Activated B cell treated with CpG ODN at 0.5 μM for 24 hours (primary cell): ENCODE measurements at places on chromosomes 12 and 14. TPM values are rescaled to one million over a fixed set of nuclear protein-coding genes. Genes with fewer than 3 reads are reported as not detected.

Gene PRB2
- total RNA-seq = not detected in 2 replicates

DNA sequence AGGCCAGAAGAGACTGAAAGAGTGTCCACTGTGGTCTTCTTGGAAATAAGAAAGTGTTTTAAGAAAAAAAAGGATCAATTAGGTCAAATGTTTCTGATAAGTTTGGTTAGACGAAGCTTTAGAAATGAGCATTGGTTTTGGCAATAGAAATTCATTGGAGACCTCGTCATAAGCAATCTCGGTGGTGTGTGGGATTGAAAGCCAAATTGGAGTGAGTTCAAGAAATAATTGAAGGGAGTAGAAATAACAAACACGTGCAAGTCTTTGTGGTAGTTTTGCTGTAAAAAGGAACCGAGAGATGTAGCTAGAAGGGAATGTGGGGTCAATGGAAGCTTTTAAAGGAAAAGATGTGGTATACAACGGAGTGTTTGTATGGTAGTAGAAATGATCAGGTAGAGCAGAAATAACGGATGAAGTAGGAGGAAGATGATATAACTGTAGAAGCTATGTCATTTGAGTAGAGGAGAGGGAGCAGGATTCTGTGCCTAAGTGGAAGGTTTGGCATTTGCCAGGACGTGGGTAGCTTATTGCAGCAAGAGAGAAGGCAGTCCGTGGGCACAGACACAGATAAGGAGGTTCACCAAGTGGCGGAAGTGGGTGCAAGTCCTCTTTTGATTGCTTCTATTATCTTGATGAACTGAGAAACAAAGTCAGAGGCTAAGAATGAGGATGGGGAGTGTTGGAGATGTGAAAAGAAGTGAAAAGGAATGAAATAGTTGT lies 146.2 kb downstream of the DACT1 start:
- DNase-seq = no peak

GRCh38 chr14:64193821-64194220 lies 100.3 kb downstream of the ESR2 start:
- no peak for DNase-seq

DNA sequence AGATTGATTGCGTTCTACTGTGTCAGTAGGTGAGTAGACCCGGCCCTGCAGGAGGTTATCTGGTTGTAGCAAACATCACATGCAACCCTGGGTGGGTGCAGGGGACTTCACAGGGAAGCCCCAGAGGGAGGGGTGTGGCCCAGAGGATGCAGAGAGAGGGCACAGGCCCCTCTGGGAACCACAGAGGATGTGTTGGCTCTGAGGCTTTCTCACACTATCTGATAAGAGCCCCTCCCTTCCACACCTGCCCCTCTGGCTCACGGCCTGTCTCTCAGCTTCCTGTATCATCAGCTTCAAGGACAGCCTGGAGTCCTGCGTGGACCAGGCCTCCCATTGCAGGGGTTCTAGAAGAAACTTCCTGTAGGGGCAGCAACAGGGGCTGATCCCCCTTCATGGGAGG lies 101.9 kb downstream of the RIN3 start:
- peak; percentile 70 for DNase-seq

DNA sequence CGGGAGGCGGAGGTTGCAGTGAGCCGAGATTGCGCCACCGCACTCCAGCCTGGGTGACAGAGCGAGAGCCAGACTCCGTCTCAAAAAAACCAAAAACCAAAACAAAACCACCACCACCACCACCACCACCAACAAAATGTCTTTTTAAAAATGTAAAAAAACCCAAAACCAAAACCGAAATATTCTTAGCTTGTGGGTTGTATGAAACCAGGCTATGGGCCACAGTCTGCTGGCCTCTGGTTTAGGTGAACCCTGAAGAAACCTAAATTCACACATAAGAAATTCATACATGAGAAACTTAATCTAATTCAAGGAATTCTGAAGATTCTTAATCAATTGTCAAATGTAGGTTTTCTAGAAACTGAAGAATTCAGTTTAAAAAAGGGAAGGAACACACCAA lies 37.6 kb downstream of the INSM2 start:
- no peak for DNase-seq

Gene NPAS3
- not detected in 2 replicates for total RNA-seq

DNA sequence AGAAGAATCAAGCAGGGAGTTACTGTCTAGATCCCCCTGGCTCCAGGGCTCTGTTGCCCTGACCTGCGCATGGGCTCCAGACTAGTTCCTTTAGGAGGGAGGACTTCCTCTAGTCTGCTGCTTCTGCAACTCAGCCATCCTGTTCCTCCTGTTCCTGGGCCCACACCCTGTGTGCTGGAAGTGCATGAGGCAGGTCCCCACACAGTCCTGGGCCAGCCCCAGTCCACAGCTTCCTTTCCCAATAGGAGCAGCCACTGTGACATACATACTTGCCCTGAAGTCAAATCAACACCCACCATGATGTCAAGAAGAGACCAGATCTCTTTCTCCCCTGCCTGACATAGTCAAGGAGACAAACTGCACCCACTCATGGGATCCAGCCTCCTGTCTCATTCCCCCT lies 1.3 kb downstream of the SDR9C7 start:
- no peak for DNase-seq

Gene RHOJ
- total RNA-seq = not detected in 2 replicates

Gene ARHGAP9
- total RNA-seq = 98.8 and 104 TPM in 2 replicates

- peak; percentile 43 for DNase-seq
Measured at GRCh38 chr12:93572712-93573551, 457 bp downstream of the SOCS2 start.

Gene LTB4R2
- 7.7 and 9.1 TPM in 2 replicates for total RNA-seq

- DNase-seq = no peak
Measured at GRCh38 chr14:100732766-100733100, 6.0 kb downstream of the DLK1 start.

Gene COA8
- 28.4 and 28.8 TPM in 2 replicates for total RNA-seq

- no peak for DNase-seq
Measured at GRCh38 chr12:13177373-13177772, 19.2 kb upstream of the EMP1 start.

Gene MVK
- total RNA-seq = 28.5 and 30.3 TPM in 2 replicates

Gene KIF26A
- not detected in 2 replicates for total RNA-seq

DNA sequence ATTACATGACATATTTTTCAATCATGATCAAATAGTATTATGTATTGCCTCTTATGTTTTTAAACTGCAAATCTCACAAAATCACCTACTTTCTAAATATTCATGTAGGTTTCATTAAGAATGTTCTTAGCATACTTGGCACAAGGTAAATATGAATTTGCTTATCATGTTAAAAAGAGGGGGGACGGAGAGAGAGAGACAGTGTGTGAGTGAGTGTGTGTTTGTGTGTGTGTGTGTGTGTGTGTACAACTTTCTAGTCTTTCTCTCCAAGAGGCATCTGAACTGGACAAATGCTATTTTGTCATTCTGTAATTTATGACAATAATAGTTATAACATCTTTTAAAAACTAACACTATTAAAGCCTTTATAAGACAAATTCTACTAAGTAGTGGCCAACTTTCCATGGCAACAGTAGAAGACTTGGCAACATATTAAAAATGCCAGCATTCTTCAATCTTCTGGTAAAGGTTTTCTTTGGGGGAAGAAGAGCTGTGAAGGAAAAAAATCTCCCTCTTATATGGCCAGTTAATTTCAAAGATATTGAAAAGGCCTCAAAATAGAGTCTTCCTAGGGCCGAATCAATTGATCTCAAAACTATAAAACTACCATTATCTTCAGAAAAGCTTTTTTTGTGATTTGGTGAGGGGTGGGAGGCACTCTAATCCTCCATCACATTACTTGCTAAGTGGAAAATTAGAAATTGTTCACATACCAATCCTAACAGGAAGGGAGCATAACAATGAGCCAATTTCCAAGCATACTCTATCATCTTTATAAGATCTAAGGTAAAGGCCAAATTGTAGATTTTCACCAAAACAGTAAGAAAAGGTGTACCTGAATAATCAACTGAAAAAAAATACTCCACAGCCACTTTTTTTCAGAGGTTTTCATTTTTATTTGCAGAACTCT lies 28.2 kb downstream of the CDK17 start:
- no peak for DNase-seq

GRCh38 chr14:85865701-85866100 lies 335.8 kb downstream of the FLRT2 start:
- DNase-seq = no peak

Gene TRIM9
- total RNA-seq = 0.24 and 0.67 TPM in 2 replicates

DNA sequence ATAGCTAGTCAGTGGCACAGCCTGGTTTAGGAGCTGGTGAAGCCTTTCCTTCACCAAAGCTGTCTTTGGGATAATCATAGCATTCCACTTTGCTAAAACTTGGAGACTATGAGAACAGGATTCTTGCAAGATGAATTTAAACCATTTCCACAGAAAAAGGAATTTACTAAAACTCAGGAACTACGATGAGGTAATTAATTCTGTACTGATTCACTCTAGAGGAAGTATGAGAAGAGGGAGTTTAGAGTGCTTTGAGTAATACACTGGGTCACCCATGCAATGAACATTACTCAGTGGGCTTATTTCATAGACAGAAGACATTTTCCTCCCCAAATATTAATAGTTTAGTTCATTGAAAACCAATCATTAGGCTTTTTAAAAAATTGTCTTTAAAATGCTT lies 73.0 kb downstream of the RMST start:
- DNase-seq = no peak

GRCh38 chr14:66619952-66620351 lies 112.0 kb downstream of the GPHN start:
- DNase-seq = no peak

DNA sequence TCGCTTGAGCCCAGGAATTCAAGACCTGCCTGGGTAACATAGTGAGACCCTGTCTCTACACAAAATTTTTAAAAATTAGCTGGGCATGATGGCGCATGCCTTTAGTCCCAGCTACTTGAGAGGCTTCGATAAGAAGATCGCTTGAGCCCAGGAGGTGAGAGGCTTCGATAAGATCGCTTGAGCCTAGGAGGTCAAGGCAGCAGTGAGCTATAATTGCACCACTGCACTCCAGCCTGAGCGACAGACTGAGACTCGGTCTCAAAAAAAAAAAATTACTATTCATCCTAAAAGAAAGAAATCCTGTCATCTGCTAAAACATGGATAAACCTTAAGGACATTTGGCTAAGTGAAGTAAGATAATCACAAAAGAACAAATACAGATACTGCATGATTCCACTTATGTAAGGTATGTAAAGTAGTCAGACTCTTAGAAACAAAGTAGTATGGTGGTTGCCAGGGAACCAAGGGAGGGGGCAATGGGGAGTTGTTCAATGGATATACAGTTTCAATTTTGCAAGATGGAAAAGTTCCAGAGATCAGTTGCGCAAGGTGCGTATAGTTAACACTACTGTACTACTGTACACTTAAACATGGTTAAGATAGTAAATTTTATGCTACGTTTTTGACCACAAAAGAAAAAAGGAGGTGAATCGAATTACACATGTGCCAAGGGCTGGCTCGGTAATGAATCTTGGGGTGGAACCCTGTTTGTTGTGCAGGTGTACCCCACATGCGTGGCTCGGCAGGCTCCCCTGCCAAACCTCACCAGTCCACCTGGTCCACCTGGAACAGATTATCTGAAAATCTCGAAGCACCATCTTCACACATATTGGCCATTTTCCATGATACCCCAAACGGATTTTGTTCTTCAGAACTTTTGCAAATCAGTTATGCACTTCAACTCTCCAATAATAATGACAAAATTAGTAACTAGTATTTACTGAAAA lies 18.3 kb upstream of the ATP2A2 start:
- no peak for DNase-seq

Gene TSHR
- 0.17 TPM in 1 of 2 replicates, not detected in the other for total RNA-seq

DNA sequence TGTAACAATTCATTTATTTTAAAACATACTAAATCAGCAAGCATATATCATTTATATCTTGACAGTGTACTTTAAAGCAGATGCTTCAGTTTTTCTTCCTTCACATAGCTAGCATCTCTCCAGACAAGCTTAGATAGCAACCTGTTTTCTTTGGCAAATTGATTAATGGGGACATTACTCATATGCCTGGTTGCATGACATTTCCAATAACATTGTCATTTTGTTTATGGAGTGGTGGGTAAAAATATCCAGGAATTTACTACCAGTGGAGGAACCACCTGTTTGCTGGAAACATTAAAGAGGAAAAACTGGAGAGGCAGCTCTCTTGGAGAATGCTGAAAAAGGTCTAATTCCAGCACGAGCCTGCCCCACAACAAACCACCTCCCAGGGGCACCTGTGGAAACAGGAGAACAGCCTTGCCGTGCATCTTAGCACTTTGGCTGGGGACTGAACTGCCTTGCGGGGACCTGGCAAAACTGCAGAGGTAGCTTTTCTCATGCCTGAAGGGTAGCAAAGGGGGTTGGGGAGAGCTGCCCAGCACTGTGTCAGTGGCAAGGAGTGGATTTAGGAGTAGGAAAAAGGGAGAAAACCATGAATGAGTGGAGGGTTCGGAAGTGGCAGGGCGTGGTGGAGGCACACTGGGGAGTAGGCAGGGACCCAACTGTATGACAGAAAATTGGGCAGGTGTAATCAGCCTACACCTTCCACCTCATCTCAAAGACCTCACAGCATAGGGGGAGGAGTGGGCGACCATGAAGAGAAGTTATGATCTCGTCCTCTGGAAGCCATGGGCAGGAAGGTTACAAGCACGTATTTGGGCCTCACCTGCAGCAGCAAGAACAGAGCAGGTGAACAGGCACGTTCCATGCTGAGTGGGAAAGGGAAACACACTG lies 11.7 kb upstream of the CREBL2 start:
- no peak for DNase-seq

Gene FZD10
- not detected in 2 replicates for total RNA-seq

GRCh38 chr12:102769323-102769916 lies 147.6 kb downstream of the PAH start:
- no peak for DNase-seq

Gene DYNC1H1
- 208 and 236 TPM in 2 replicates for total RNA-seq

- no peak for DNase-seq
Measured at GRCh38 chr14:92637228-92637627, 111.2 kb downstream of the LGMN start.

Gene PIK3C2G
- not detected in 2 replicates for total RNA-seq

Gene COX8C
- not detected in 2 replicates for total RNA-seq
